ENCODE measurements at places on chromosomes 12 and 14. TPM values are rescaled to one million over a fixed set of nuclear protein-coding genes. Genes with fewer than 3 reads are reported as not detected.

Gene ESRRB
- not detected for total RNA-seq

Gene CCDC85C
- total RNA-seq = 13.3 TPM

Gene KRT6C
- total RNA-seq = not detected

Gene PTHLH
- total RNA-seq = 2.0 TPM

Gene NACA
- 1,633 TPM for total RNA-seq

Gene SLC25A47
- not detected for total RNA-seq

Measured in endothelial cell of coronary artery (primary cell).